ENCODE measurements at places on chromosomes 1 and 21. TPM values are rescaled to one million over a fixed set of nuclear protein-coding genes. Genes with fewer than 3 reads are reported as not detected.

- no peak overlapping the region for H3K4me3 ChIP-seq
- H3K27ac ChIP-seq: no peak overlapping the region
- no peaks in the 10 kb centered on the region for H3K36me3 ChIP-seq
- peak; percentile 45 for DNase-seq
- no peaks in the 10 kb centered on the region for H3K4me1 ChIP-seq
These were observed 360.2 kb upstream of the PTBP2 start for GRCh38 chr1:96361271-96361856.

DNA sequence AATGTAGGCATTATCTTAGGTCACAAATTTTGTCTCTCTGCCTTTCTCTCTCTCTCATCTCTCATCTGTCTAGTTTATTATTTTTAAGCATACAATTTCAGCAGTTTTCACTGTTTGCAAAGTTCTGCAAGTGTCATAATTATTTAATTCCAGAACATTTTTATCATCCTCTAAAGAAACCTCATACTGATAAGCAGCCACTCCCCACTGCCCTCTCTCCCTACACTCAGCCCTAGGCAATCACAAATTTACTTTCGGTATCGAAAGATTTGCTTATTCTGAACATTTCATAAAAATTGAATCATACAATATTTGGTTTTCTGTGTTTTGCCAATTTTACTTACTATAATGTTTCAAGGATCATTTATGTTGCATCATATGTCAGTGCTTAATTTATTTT is 16.6 kb downstream of the OR6Y1 start:
- H3K4me3 ChIP-seq: no peak overlapping the region
- DNase-seq: no peak
- H3K27ac ChIP-seq: no peak overlapping the region
- no peaks in the 10 kb centered on the region for H3K4me1 ChIP-seq

- H3K36me3 ChIP-seq: no peaks in the 10 kb centered on the region
- H3K27ac ChIP-seq: no peak overlapping the region
- H3K4me1 ChIP-seq: no peaks in the 10 kb centered on the region
- no peaks in the 10 kb centered on the region for H3K27me3 ChIP-seq
These were observed 114.5 kb upstream of the C1orf21 start for GRCh38 chr1:184272175-184272866.

GRCh38 chr1:210272666-210273065 is 40.1 kb downstream of the SERTAD4 start:
- H3K27me3 ChIP-seq: no peaks in the 10 kb centered on the region
- H3K36me3 ChIP-seq: no peaks in the 10 kb centered on the region
- no peak overlapping the region for H3K27ac ChIP-seq
- no peak for DNase-seq
- H3K4me1 ChIP-seq: no peaks in the 10 kb centered on the region
- H3K4me3 ChIP-seq: no peak overlapping the region

DNA sequence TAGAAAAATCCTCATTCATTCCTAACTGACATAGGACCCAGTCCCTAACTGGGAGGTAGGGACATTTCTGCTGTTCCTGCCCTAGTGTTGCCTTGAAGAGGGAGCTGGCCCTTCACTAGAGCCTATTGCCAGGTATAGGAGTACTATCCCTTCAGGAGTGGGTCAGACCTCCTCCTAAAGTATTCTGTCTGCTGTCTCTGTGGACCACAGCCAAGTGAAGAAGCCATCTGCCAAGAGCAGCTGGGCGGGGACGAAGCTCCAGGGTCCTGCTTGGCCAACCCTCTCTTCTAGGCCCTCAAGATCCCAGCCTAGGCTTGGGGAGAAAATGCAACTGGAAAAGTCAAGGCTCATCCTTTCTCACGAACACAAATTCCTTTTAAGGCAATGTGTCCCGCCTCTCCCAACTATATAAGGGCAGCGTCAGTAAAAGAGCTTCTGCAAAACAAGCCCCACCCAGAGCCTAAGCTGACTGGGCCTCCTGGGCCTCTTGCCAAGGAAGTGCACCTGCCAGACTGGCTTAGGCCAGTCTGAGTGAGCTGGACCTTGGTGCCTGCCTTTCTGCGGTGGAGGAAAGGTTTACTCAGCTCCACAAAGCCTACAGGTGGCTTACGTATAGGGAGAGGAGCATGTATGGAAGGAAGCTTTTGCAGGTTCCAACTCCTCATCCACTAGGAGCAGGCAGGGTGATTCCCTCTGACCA is 638 bp upstream of the TUFT1 start:
- no peak for DNase-seq
- H3K4me3 ChIP-seq: peak overlapping the region; percentile 80
- no peaks in the 10 kb centered on the region for H3K27me3 ChIP-seq
- peaks cover 27% of the 10 kb centered on the region for H3K36me3 ChIP-seq
- H3K4me1 ChIP-seq: peaks cover 20% of the 10 kb centered on the region

FAM110D gene
- total RNA-seq: 1.7 TPM

SLC27A3 gene
- total RNA-seq: 29.0 TPM

S100A3 gene
- total RNA-seq: not detected
